ENCODE measurements at places on chromosomes 7 and 10. TPM values are rescaled to one million over a fixed set of nuclear protein-coding genes. Genes with fewer than 3 reads are reported as not detected.

Gene MMP21
- 0.29 TPM for total RNA-seq

Gene PKD1L1
- 0.77 TPM for total RNA-seq

Gene DRGX
- not detected for total RNA-seq

Gene CSTF2T
- total RNA-seq = 18.7 TPM

Gene CLRN3
- not detected for total RNA-seq

Gene LRRC17
- 0.86 TPM for total RNA-seq

Gene TET1
- 2.2 TPM for total RNA-seq

Gene EBF3
- not detected for total RNA-seq

Gene KIAA1217
- total RNA-seq = 0.85 TPM

DNA sequence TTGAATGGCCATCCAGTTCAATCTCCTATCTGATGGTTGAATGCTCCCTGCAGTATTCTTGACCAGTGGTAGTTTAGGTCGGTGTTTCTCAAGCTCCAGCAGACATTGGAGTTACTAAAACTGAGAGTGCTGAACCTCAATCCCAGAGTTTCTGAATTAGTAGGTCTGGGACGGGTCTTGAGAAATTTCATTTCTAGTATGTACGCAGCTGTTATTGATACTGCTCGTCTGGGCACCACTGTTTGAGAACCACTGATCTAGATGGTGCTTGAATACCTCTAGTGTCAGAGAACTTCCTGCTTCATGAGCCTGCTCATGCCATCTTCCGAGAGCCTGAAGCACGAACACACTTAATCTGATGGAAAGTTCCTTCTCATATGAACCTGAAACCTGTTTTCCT, 99.4 kb upstream of the CREB5 start:
- H3K27me3 ChIP-seq = peaks cover 74% of the 10 kb centered on the region
- H3K4me1 ChIP-seq = peaks cover 5% of the 10 kb centered on the region
- H3K36me3 ChIP-seq = no peaks in the 10 kb centered on the region
- H3K4me3 ChIP-seq = no peak overlapping the region

DNA sequence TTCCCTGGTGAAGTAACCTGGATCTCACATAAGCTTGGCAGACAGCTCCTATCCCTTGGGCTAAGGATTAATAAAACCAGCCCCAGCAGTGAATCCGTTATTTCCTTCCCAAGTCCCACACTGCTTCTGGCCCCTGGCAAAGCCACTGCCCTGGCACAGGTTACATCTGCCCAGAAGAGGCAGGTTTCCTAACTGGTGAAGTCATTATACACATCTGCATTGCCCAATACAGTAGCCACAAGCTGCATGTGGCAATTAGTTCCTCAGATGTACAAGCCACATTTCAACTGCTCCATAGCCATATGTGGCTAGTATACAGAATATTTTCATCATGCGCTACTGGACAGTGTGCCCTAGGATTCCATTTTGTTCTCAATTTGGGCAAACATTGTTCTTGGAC, 273.0 kb downstream of the GRM8 start:
- peaks cover 16% of the 10 kb centered on the region for H3K27me3 ChIP-seq
- no peak for DNase-seq
- H3K36me3 ChIP-seq = no peaks in the 10 kb centered on the region
- no peaks in the 10 kb centered on the region for H3K4me1 ChIP-seq

DNA sequence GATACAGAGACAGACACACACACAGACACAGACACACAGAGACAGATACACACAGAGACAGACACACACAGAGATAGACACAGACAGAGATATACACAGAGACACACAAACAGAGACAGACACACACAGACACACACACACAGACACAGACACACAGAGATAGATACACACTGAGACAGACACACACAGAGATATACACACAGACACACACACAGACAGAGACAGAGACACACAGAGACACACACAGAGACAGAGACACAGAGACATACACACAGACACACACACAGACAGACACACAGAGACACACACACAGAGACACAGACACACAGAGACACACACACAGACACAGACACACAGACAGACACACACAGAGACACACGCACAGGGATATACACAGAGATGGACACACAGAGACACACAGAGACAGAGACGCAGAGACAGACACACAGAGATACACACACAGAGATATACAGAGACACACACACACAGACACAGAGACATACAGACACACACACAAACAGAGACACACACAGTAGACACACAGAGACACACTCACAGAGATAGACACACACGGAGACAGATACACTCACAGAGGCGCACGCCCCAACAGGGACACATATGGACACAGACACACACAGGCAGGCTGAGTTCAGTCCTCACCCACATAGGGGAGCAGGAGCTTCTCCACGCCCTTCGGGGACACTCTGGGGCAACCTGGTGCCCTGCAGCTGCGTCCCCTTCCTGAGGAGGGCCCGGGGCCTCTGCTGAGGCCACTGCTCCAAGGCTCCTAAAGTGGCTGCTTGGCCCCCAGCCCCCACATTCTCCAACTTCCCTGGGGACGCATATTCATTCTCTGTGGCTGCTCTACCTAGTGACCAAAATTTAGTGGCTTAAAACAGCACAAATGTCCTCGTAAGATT, 10.3 kb upstream of the PPP2R2D start:
- peaks cover 9% of the 10 kb centered on the region for H3K27me3 ChIP-seq
- no peak overlapping the region for H3K27ac ChIP-seq
- no peak overlapping the region for H3K4me3 ChIP-seq
- peaks cover 2% of the 10 kb centered on the region for H3K36me3 ChIP-seq
- no peak for DNase-seq

DNA sequence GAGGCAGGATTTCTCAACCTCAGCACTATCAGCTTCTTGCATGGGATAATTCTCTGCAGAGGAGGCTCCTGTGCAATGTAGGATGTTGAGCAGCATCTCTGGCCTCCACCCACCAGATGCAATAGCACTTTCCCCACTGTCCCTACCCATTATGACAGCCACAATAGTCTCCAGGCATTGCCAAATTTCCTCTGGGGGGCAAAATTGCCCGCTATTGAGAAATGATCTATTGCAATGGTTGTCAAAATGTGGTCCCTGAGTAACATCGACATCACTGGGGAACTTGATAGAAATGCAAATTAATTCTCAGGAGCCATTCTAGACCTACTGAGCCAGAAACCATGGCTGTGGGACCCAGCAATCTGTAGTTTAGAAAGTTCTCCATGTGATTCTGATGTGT, 7.0 kb downstream of the KCNK18 start:
- no peaks in the 10 kb centered on the region for H3K4me1 ChIP-seq
- no peak overlapping the region for H3K27ac ChIP-seq
- no peaks in the 10 kb centered on the region for H3K36me3 ChIP-seq
- no peak overlapping the region for H3K4me3 ChIP-seq
- DNase-seq = no peak

GRCh38 chr7:129359638-129360037, 74.6 kb upstream of the STRIP2 start:
- no peak overlapping the region for H3K27ac ChIP-seq
- H3K36me3 ChIP-seq = no peaks in the 10 kb centered on the region
- no peak for DNase-seq
- H3K4me1 ChIP-seq = peaks cover 10% of the 10 kb centered on the region

GRCh38 chr10:87618566-87619423, 40.9 kb upstream of the PAPSS2 start:
- no peak overlapping the region for H3K27ac ChIP-seq
- peaks cover 59% of the 10 kb centered on the region for H3K27me3 ChIP-seq
- no peak for DNase-seq
- no peaks in the 10 kb centered on the region for H3K36me3 ChIP-seq
- no peak overlapping the region for H3K4me3 ChIP-seq

DNA sequence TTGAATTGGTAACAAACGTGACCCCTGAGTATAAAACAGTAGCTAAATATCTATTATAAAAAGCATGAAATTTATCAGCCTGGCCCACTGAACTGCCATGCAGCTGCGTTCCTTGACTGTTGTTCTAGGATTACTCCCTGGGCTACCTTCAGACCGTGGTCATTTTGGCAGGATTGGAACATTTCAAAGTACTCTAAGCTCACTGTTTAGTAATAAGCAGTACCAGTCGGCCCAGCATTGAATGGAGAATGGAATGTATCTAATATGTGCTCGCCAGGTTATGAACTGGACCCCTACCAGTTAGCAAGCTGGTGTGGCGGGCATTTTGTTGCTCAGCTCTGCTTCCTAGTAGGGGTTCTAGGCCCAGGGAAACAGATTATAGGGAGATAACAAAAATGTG, 112.2 kb downstream of the SEMA3C start:
- no peak overlapping the region for H3K4me3 ChIP-seq
- no peaks in the 10 kb centered on the region for H3K27me3 ChIP-seq
- no peaks in the 10 kb centered on the region for H3K36me3 ChIP-seq
- H3K27ac ChIP-seq = no peak overlapping the region
- H3K4me1 ChIP-seq = no peaks in the 10 kb centered on the region

GRCh38 chr10:30798646-30799185, 169.2 kb upstream of the LYZL2 start:
- peaks cover 2% of the 10 kb centered on the region for H3K36me3 ChIP-seq
- H3K4me3 ChIP-seq = no peak overlapping the region
- no peak overlapping the region for H3K27ac ChIP-seq
- peaks cover 6% of the 10 kb centered on the region for H3K27me3 ChIP-seq

GRCh38 chr7:97842006-97842405, 30.2 kb downstream of the ASNS start:
- no peak overlapping the region for H3K27ac ChIP-seq
- peaks cover 2% of the 10 kb centered on the region for H3K4me1 ChIP-seq
- H3K36me3 ChIP-seq = peaks cover 2% of the 10 kb centered on the region
- H3K4me3 ChIP-seq = no peak overlapping the region
- peaks cover 40% of the 10 kb centered on the region for H3K27me3 ChIP-seq

DNA sequence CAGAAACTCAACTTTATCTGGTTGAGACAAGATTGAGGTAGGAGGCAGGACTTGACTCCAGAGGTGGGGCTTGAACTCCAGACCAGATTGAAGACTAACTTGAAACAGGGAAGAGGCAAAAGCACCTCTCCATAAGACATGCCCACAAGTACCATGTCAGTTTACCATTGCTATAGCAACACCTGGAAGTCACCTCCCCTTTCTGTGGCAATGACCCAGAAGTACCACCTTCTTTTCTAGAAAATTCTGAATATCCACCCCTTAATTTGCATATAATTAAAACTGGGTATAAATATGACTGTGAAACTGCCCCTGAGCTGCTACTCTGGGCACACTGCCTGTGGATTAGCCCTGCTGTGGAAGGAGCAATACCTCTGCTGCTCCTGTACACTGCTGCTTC, 4.9 kb upstream of the TOMM7 start:
- H3K27me3 ChIP-seq = peaks cover 34% of the 10 kb centered on the region
- peaks cover 3% of the 10 kb centered on the region for H3K36me3 ChIP-seq
- H3K27ac ChIP-seq = no peak overlapping the region
- no peak for DNase-seq

DNA sequence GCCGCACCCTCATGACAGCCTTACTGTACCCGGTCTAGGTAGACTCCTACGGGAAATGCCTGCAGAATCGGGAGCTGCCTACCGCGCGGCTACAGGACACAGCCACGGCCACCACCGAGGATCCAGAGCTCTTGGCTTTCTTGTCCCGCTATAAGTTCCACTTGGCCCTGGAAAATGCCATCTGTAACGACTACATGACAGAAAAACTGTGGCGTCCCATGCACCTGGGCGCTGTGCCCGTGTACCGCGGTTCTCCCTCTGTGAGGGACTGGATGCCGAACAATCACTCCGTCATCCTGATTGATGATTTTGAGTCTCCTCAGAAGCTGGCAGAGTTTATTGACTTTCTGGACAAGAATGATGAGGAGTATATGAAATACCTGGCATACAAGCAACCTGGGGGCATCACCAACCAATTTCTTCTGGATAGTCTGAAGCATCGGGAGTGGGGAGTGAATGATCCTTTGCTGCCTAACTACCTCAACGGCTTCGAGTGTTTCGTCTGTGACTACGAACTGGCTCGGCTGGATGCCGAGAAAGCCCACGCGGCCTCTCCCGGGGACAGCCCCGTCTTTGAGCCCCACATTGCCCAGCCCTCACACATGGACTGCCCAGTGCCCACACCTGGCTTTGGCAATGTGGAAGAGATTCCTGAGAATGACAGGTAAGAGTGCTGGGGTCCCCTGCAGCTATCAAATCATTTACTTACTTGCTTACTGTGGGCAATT, 8.5 kb upstream of the CHCHD1 start:
- H3K27me3 ChIP-seq = no peaks in the 10 kb centered on the region
- peaks cover 8% of the 10 kb centered on the region for H3K36me3 ChIP-seq
- H3K4me3 ChIP-seq = peak overlapping the region; percentile 96

DNA sequence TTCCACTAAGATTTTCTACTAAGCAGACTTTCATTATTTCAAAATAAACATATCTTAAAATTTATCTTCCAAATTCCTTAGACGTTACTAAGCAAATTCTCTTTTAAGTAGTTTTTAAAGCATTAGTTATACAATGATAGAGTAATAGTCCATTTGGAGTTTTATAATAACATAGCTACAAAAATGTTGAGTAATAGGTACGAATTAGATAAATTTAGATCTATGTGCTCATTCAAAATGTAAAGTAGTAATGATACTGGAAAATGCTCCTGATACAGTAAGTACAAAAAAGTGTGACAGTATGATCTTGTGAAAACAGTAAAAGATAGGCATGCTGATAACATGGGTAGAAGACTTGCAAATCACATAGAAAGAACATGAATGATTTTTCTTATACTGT, 4.5 kb downstream of the DMTF1 start:
- H3K4me1 ChIP-seq = peaks cover 38% of the 10 kb centered on the region
- no peak for DNase-seq
- peak overlapping the region; percentile 63 for H3K27ac ChIP-seq
- H3K36me3 ChIP-seq = peaks cover 6% of the 10 kb centered on the region
- no peaks in the 10 kb centered on the region for H3K27me3 ChIP-seq

GRCh38 chr7:90727412-90727811, 131.3 kb downstream of the CDK14 start:
- no peak for DNase-seq
- H3K27me3 ChIP-seq = no peaks in the 10 kb centered on the region
- no peak overlapping the region for H3K4me3 ChIP-seq
- H3K36me3 ChIP-seq = no peaks in the 10 kb centered on the region

DNA sequence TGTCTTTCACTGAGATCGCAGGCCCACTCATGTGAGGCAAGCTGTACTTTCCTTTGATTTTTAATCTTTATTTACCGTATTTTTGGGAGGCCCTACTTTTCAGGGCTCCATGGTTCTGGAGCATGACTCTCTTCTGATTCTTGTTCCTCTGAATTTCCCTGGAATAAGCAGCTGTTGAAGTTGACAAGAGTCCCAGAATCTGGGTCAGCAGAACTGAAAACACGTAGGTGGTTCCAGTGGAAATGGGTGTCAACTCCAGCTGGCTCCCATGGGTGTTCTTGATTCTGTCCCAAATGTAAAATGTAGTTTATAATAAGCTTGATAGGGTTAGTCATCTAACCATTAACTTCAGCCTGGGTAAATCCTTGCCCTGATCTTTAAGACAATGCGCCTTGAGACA, 409.4 kb downstream of the GATA3 start:
- H3K4me1 ChIP-seq = no peaks in the 10 kb centered on the region
- no peak for DNase-seq
- peaks cover 14% of the 10 kb centered on the region for H3K27me3 ChIP-seq
- H3K4me3 ChIP-seq = no peak overlapping the region
- peaks cover 8% of the 10 kb centered on the region for H3K36me3 ChIP-seq

All from T-helper 17 cell (primary cell).